Renal cortical epithelial cell (primary cell): ENCODE measurements at places on chromosomes 7 and 10. TPM values are rescaled to one million over a fixed set of nuclear protein-coding genes. Genes with fewer than 3 reads are reported as not detected.

ZNF425 gene
- total RNA-seq: 3.6 and 9.2 TPM in 2 replicates

DNA sequence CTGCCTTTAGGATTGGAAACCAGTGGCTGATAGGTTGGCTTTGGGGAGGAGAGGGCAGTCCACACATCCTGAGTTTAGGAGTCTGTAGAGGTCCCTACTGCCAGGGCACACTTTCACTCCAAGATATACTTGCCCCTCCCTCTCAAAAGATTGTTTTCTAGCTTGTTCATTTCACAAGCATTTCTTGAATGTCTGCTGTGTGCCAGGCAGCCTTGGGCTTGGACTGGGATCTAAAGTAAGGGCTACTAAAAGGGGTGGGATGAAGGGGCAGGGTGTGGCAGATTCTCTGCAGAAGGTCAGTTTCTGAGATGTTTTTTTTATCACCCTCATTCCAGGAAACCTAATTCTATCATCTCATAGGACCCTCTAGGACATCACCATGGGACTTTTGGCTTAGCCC lies 272.4 kb downstream of the SKAP2 start:
- peak; percentile 13 for DNase-seq

SVOPL gene
- total RNA-seq: under 0.01 and 0.05 TPM in 2 replicates

TMEM273 gene
- not detected in 2 replicates for total RNA-seq

DNA sequence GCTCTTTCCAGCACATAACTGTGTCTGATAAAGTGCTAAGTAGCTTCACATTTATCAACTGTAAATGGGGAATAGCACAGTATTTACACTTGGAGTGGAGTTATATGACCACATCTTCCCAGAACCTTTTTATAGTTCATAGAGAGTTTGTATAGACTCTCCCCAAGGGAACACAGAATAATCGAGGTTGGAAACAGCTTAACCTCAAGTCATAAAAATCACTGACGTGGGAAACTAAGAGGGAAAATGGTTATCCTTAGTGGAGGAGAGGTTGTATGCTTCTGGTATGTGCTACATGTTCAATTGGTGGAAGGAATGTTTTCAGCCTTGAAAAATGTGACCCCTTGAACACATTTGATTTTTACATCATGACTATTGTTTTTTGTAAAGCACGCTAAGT lies 167.9 kb upstream of the KIAA1217 start:
- DNase-seq: peak; percentile 95

GPR146 gene
- total RNA-seq: 3.0 and 3.6 TPM in 2 replicates

ZNF786 gene
- 6.4 and 14.9 TPM in 2 replicates for total RNA-seq

GRCh38 chr7:85232068-85232467 lies 45.2 kb upstream of the SEMA3D start:
- no peak for DNase-seq
